Spleen (tissue), 13 donors: ENCODE measurements at places on chromosomes 1 and 21. TPM values are rescaled to one million over a fixed set of nuclear protein-coding genes. Genes with fewer than 3 reads are reported as not detected.

GFI1 gene
- 19.2 TPM for total RNA-seq

SELP gene
- total RNA-seq, result 3.1 TPM

ZNF670 gene
- total RNA-seq, result 3.7 TPM

DNA sequence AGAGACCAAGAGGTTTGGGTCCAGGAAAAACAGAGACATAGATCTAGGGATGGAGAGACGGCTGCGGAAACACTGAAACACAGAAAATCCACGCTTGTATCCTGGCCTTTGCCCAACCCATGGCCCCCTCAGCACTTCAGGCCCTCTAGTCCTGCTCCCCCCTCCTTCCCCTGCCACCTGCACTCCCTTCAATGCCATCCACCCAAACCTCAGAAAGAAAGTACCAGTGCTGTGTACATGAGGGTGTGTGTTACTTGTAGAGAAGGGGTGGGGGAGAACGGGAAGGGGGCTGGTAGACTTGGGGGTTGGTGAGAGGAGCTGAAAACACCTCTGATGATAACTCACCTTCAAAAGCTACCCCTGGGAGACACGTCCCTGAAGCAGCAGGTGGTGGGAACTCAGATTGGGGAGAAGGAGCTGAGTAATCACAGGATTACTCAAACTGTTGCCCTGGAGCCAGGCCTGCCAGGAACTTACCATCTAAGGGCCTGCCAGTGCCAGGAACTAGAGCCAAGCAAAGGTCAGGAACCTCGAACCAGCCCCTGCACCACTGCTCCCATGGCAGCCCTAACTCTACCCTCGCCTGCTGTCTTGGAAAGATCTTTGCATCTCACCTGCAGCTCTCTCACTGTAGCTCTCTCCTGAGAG lies 11.5 kb downstream of the RORC start:
- H3K36me3 ChIP-seq, result no peaks in the 10 kb centered on the region
- DNase-seq, result no peak

- DNase-seq, result no peak
- H3K4me1 ChIP-seq, result no peaks in the 10 kb centered on the region
- H3K4me3 ChIP-seq, result no peak overlapping the region
- peaks cover 18% of the 10 kb centered on the region for H3K27me3 ChIP-seq
- no peaks in the 10 kb centered on the region for H3K36me3 ChIP-seq
Measured at GRCh38 chr1:147837129-147837963, 65.2 kb upstream of the GJA8 start.

DNA sequence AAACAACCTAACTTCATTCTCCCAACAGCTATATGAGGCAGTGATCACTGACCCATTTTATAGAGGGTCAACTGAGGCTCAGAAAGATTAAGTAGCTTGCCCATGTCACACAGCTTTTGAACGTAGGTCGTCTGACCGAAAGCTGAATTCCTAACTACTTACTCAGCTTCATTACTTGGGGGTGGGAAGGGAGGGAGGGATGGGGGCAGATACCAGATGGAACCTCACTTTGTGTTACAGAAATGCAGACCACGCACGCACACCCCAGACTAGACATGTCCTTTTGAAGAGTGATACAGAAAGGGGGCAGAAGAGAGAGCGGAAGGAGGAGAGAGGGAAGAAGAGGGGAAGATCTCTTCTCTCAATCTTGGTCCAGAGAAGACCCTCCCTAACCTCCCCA lies 2.3 kb downstream of the ADGRB2 start:
- no peak overlapping the region for H3K4me3 ChIP-seq
- peaks cover 67% of the 10 kb centered on the region for H3K27me3 ChIP-seq
- no peak overlapping the region for H3K27ac ChIP-seq
- no peaks in the 10 kb centered on the region for H3K36me3 ChIP-seq
- DNase-seq, result no peak
- H3K4me1 ChIP-seq, result peaks cover 21% of the 10 kb centered on the region

- no peak overlapping the region for H3K4me3 ChIP-seq
- no peak overlapping the region for H3K27ac ChIP-seq
- DNase-seq, result no peak
- H3K36me3 ChIP-seq, result no peaks in the 10 kb centered on the region
Measured at GRCh38 chr1:160416369-160416768, 16.0 kb downstream of the VANGL2 start.

- no peak overlapping the region for H3K27ac ChIP-seq
- no peaks in the 10 kb centered on the region for H3K27me3 ChIP-seq
- no peak for DNase-seq
- H3K4me3 ChIP-seq, result no peak overlapping the region
Measured at GRCh38 chr1:147169840-147170674, 2.2 kb downstream of the PRKAB2 start.
